ENCODE measurements at places on chromosomes 2 and 18. TPM values are rescaled to one million over a fixed set of nuclear protein-coding genes. Genes with fewer than 3 reads are reported as not detected.
A peak's percentile ranks its signal among the peaks of the same experiment; 100 is the strongest.

Gene PRKAG3
- 0.19 TPM for total RNA-seq

GRCh38 chr2:182870227-182870626 is 3.8 kb upstream of the FRZB start:
- H3K36me3 ChIP-seq, result no peaks in the 10 kb centered on the region
- H3K4me3 ChIP-seq, result no peak overlapping the region
- no peak overlapping the region for H3K27ac ChIP-seq
- H3K4me1 ChIP-seq, result no peaks in the 10 kb centered on the region

DNA sequence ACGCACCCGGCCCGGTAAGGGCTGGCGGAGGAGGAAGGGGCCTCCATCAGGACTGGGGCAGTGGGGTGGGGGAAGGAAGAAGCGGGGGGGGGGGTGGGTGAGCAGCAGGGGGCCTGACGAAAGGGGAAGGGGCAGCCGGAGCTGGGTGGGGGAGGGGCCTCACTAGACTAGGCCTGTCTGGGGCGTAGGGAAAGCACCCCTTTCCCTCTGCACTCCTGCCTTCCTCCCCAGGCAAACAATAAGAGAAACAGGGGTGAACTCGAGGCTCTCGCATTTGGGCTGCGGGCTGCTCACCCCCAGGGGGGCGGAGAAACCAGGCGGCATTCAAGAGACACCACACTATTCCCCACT is 82.7 kb upstream of the POMC start:
- peak overlapping the region; percentile 88 for H3K27ac ChIP-seq
- H3K27me3 ChIP-seq, result no peaks in the 10 kb centered on the region

- no peak overlapping the region for H3K4me3 ChIP-seq
- no peak for DNase-seq
- H3K27ac ChIP-seq, result no peak overlapping the region
Measured at GRCh38 chr2:31037058-31037457, 101.2 kb downstream of the GALNT14 start.

GRCh38 chr2:241036964-241037421 is 38.6 kb downstream of the SNED1 start:
- H3K27me3 ChIP-seq, result no peaks in the 10 kb centered on the region
- H3K27ac ChIP-seq, result no peak overlapping the region
- no peaks in the 10 kb centered on the region for H3K4me1 ChIP-seq
- peak; percentile 51 for DNase-seq

Gene SCN1A
- not detected for total RNA-seq

Gene UGT1A8
- not detected for total RNA-seq

Gene TMEM182
- 75.4 TPM for total RNA-seq

GRCh38 chr2:9311488-9311887 is 104.9 kb downstream of the ASAP2 start:
- no peaks in the 10 kb centered on the region for H3K36me3 ChIP-seq
- no peak overlapping the region for H3K4me3 ChIP-seq
- H3K27me3 ChIP-seq, result no peaks in the 10 kb centered on the region
- peak; percentile 82 for DNase-seq

GRCh38 chr2:234970477-234970882 is 18.7 kb downstream of the SH3BP4 start:
- no peak for DNase-seq
- no peak overlapping the region for H3K27ac ChIP-seq
- H3K36me3 ChIP-seq, result no peaks in the 10 kb centered on the region
- H3K4me3 ChIP-seq, result no peak overlapping the region
- H3K27me3 ChIP-seq, result no peaks in the 10 kb centered on the region

DNA sequence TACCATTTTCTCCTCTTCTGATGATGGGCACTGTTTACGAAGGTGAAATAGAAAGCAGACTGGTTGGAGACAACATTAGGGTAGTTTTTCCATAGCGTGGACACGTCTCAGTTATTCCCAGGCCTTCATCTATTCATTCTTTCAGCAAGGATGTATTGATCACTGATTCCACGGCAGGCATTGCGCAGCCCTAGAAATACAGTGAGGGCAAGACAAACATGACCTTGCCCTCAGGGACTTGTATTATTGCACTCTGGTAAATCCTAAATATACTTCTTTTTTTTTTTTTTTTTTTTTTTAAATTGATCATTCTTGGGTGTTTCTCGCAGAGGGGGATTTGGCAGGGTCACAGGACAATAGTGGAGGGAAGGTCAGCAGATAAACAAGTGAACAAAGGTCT is 167.3 kb upstream of the SPRED2 start:
- DNase-seq, result peak; percentile 44
- no peaks in the 10 kb centered on the region for H3K27me3 ChIP-seq

- H3K4me1 ChIP-seq, result no peaks in the 10 kb centered on the region
- no peaks in the 10 kb centered on the region for H3K36me3 ChIP-seq
- no peak overlapping the region for H3K4me3 ChIP-seq
- DNase-seq, result no peak
- no peaks in the 10 kb centered on the region for H3K27me3 ChIP-seq
- no peak overlapping the region for H3K27ac ChIP-seq
Measured at GRCh38 chr2:80256782-80257167, 47.8 kb downstream of the LRRTM1 start.

- H3K4me3 ChIP-seq, result no peak overlapping the region
- H3K27me3 ChIP-seq, result no peaks in the 10 kb centered on the region
- H3K36me3 ChIP-seq, result no peaks in the 10 kb centered on the region
- H3K4me1 ChIP-seq, result no peaks in the 10 kb centered on the region
- H3K27ac ChIP-seq, result peak overlapping the region; percentile 35
Measured at GRCh38 chr18:77088963-77089722, 43.4 kb downstream of the MBP start.

- no peak overlapping the region for H3K4me3 ChIP-seq
- no peaks in the 10 kb centered on the region for H3K36me3 ChIP-seq
- DNase-seq, result no peak
Measured at GRCh38 chr2:216394881-216395280, 17.4 kb upstream of the SMARCAL1 start.

DNA sequence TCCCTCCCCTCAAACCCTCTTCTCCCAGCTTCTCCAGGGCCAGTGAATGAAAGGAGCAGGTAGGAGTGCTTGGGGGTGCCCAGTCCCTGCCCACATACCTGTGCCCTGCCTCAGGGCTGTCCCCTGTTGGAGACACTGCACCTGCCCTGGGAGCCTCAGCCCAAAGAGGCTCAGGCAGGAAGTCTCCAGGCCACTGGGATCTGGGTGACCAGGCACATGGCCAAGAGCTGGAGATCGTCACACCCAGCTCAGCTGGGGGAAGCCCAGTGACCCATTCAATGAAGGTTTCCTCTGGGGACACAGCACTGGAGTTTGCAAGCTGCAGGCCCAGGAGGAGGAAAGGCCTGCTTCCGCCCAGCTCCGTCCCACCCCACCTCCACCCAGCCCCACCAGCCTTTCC is 156.4 kb downstream of the ZFP36L2 start:
- no peaks in the 10 kb centered on the region for H3K27me3 ChIP-seq
- no peak for DNase-seq
- H3K4me1 ChIP-seq, result no peaks in the 10 kb centered on the region
- H3K36me3 ChIP-seq, result no peaks in the 10 kb centered on the region

DNA sequence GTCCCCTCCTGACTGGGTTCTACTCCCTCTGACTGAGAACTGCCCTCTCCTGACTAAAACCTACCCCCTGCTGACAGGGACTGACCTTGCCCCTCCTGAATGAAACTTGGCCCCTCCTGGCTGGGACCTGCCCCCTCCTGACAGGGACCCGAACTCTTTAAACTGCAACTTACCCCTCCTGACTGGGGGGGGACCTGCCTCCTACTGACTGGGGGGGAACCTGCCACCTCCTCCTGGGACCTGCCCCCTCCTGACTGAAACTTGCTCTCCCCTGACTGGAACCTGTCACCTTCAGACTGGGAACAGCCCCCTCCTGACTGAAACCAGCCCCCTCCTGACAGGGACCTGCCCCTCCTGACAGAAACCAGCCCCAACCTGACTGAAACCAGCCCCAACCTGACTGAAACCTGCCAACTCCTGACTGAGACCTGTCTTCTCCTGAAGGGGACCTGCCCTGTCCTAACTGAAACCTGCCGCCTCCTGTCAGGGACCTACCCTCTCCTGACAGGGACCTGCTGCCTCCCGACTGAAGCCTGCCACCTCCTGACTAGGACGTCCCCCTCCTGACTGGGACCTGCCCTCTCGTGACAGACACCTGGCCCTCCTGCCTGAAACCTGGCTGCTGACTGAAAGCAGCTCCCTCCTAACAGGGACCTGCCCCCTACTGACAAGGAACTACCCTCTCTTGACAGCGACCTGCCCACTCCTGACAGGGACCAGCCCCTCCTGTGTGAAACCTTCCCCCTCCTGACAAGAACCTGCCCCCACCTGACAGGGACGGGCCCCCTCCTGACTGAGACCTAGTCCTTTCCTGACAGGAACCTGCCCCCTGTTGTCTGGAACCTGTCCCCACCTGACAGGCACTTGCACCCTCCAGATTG is 87.1 kb downstream of the PXDN start:
- H3K36me3 ChIP-seq, result peaks cover 26% of the 10 kb centered on the region
- H3K4me1 ChIP-seq, result no peaks in the 10 kb centered on the region
- H3K27ac ChIP-seq, result peak overlapping the region; percentile 68

DNA sequence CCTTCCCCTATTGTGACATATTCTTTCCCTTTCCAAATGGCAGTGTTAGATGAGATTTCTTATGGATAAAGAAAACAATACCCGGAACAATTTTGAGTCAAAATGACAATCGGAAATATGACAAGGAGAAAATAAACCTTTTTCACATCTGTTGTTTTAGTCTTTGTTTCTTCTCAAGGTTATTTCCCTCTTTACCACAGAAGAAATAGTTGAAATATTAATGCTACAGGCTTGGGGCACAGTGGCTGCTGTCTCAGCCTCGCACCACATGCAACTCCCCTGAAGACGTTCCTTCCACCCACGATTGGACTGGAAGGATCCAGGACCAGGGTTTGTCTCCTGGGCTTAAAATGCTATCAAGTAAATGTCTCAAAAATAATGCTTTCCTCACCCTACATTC is 77.6 kb downstream of the FHOD3 start:
- H3K4me1 ChIP-seq, result no peaks in the 10 kb centered on the region
- no peak overlapping the region for H3K27ac ChIP-seq
- H3K4me3 ChIP-seq, result no peak overlapping the region
- DNase-seq, result no peak
- H3K36me3 ChIP-seq, result no peaks in the 10 kb centered on the region

Gene CD226
- total RNA-seq, result 0.22 TPM
